ENCODE measurements at places on chromosomes 6 and 20. TPM values are rescaled to one million over a fixed set of nuclear protein-coding genes. Genes with fewer than 3 reads are reported as not detected.

LCA5 gene
- 4.0 TPM for polyA plus RNA-seq

PREX1 gene
- polyA plus RNA-seq, result 0.18 TPM

PRICKLE4 gene
- not detected for polyA plus RNA-seq

GABRR1 gene
- polyA plus RNA-seq, result not detected

RHAG gene
- polyA plus RNA-seq, result not detected

SIRPD gene
- not detected for polyA plus RNA-seq

GRCh38 chr6:103538381-103538780, 1321.3 kb downstream of the HACE1 start:
- DNase-seq, result no peak

DNA sequence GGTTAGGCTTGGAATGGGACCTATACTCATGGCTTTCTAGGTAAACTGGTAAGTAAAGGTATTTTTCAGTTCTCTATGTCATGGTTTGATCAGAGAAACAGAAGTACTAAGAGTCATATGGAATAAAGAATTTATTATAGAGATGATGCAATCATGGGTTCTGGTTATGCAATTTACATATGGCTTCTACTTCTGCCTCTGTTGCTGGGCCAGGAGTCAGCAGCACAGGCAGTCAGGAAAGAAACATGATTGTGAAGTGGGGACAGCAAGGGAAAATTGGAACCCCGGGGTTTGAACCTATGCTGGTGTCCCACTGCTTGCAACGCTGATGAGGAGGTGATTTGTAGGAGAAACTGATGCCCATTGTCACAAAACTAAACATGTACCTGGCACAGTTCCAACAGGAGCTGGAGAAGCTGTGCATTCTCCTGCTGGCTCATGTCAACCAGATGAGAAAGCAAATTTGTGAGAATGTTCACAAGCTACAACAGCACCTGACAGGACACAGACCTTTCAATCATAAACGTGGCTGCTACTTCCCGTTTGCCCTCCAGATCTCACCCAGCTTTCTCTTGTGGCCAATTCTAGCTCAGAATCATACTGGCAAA, 887.1 kb downstream of the TFAP2A start:
- peak; percentile 1 for DNase-seq

DNA sequence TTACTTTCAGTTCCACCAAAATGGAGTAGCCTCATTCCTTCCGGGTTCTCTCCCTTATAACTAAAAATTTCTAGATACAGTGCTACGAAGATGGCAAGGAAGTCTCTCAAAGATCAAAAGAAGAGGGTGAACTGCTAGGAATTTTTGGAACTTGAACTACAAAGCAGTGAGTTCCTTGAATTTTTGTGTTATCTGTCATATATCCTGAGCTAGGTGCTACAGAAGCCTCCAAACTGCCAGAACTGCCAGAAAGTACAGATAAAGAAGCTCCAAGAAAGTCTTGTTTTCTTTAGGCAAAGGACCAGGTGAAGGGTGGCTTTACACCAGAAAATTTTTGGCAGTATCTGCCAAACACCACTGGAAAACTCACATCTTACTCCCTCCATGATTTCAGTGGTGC, 218.8 kb upstream of the FLRT3 start:
- DNase-seq, result no peak

DNA sequence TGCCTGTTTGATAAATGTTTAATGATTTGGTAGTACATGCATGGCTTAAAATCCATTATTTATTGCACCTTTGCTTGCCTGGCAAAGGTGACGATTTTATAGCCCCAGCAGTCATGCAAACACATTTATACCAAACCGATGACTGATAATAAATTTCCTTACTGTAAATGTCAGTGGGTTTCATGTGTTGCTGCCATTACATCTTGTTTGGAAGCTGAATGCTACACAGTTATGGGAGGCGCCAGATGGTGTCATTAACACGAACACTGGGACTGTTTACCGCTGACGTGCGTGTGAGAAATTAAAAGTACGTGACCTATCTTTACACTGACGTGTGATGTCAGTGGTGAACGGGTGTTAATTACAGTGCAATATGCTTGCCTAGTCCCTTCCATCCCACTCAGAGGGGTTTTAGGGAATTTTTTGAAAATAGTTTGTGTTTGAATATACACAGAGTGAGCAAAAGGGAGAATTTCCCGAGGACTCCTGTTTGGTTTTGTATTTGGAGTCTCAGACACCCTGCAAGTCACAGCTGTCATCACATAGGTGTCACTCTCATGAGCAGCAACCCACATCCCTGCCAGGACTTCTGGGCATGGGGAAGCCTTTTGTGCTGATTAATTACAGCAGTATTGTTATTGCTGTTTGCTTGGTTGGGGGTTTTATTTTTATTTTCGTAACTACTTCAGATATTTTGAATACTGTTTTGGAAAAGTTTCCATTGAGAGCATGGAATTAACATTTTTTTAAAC, 151.8 kb upstream of the INSM1 start:
- DNase-seq, result no peak

DNA sequence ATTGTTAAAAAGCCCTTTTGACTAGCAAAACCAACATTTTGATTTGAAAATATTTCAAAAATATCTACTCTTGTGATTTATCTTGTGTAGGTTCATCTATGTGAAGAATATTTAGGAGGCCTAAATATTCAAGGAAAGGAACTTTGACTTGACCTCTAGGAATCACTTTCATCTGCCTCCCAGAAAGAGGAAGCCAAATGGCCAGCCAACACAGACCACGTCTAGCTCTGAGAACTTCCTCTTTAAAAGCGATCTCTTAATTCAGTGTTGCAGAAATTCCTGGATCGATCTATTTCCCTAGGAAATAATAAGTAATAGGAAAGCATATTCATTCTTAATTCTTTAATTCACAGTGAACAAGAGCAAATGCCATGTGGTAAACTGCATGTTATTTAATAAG, 9.6 kb upstream of the MOXD1 start:
- DNase-seq, result no peak

GRCh38 chr6:21804941-21805610, 211.5 kb downstream of the SOX4 start:
- DNase-seq, result no peak

DNA sequence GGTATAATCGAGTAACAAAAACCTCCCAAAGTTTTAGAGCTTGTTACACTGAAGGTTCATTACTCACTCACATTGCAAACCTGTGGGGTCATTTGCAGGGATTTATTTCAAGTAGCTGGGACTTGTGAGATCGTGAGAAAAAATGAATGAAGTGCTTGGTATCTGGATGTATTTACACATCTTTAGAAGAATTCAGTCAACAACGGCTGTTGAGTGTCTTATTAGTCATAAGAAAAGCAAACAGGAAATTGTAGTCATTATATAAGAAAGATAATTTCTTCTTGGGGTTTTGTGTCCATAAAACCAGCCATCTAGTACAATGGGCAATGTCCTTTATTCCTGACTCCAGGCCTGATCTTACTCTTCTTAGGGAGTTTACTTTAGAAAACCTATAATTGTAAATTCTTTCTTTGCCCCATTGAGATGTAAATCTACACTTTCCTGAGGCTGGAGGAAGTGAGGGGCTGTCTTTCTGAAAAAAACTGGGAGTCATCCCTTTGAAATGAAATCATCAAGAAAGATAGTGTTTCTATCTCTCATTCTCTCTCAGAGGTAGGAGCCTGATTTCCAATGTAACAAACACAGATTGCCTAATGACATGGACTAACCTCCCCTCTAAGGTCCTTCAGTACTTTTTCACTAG, 202.5 kb upstream of the ASCC3 start:
- peak; percentile 80 for DNase-seq

DNA sequence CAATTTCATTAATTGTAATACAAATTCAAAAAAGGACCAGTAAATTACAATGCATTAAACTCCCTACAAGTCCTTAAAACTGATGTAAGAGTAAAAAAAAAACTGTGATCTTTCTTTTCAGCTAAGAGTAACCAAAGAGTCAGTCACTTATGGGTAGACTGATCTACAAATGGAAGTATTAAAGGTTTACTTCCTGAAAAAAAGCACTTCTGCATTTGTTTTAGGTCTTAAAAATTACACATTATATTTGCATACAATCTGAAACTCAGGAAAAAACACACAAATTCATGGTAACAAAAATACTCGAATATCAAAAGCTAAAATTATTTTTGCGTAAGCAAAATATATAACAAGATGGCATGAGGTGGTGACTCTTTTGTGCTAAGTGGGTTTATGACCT, 23.5 kb downstream of the USP49 start:
- DNase-seq, result no peak

DNA sequence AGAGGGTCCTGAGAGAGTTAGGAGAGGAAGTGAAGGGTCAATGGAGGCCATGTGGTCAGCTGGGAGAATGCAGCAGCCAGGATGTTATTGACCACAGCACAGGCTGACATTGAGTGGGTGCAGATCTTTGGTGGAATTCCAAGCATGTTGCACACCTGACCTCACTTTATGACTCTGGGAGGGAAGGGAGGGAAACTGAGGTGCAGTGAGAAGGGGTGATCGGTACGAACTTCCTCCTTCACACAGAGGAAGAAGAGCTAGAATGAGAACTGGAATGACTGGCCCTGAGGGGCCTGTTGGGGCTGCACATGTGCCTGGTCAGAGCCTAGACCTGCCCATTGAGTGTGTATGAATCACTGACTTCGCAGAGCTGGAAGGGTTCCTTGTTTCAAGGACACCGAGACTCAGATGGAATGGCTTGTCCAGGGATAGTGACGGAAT, 9.8 kb downstream of the FAM83D start:
- DNase-seq, result no peak
